Mesothelial cell of epicardium (in vitro differentiated cells): ENCODE measurements at places on chromosomes 1 and 21. TPM values are rescaled to one million over a fixed set of nuclear protein-coding genes. Genes with fewer than 3 reads are reported as not detected.

GRCh38 chr1:2276803-2277580 lies 48.9 kb downstream of the SKI start:
- H3K4me3 ChIP-seq: no peak overlapping the region
- H3K36me3 ChIP-seq: peaks cover 6% of the 10 kb centered on the region
- H3K27me3 ChIP-seq: no peaks in the 10 kb centered on the region
- peak overlapping the region; percentile 93 for H3K27ac ChIP-seq

DNA sequence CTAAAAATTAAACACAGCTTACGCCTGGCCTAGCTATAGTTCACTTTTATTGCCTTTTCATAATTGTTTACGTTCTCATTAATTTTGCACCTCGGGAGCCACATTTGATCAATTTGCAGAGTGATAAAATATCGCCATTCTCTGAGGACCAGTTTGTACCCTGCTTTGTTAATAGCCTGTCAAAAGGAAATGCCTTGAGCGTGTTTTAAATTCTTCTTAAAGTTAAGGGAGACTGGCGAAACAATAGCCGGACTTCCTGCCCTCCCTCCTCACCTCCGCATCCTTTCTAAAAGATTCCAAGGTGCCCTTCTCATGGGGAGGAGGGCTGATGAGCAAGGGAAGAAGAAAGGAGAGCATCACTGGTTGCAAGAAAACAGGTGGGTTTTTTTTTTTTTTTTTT lies 271.6 kb downstream of the KCNJ6 start:
- H3K4me3 ChIP-seq: no peak overlapping the region
- no peak overlapping the region for H3K27ac ChIP-seq
- no peak for DNase-seq
- no peaks in the 10 kb centered on the region for H3K36me3 ChIP-seq

- no peak overlapping the region for H3K4me3 ChIP-seq
- H3K27me3 ChIP-seq: no peaks in the 10 kb centered on the region
- no peaks in the 10 kb centered on the region for H3K36me3 ChIP-seq
- H3K27ac ChIP-seq: no peak overlapping the region
- no peak for DNase-seq
Measured at GRCh38 chr21:21101911-21102310, 103.7 kb downstream of the NCAM2 start.

DNA sequence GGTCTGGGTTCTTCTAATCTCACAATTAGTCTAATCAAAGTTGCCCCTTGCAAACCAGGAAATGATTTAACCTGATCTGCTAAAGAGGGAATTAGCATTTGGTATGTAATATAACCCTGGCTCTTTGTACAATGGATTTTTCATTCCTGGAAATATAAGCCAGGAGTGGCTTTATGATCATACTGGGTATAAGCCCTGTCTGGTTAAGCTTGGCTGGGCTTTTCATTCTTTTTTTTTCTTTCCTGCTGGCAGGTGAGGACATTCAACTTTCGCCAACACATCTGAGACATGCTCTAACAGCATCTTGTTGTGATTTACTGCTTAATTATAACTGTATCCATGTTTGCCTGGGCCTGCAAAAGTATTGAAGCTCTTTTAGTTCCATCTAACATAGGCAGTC lies 20.4 kb upstream of the SDE2 start:
- H3K27ac ChIP-seq: no peak overlapping the region
- H3K27me3 ChIP-seq: no peaks in the 10 kb centered on the region
- DNase-seq: no peak

Gene ATP6V1G3
- not detected in 3 replicates for total RNA-seq

- no peak overlapping the region for H3K4me3 ChIP-seq
- H3K27ac ChIP-seq: no peak overlapping the region
- H3K4me1 ChIP-seq: no peaks in the 10 kb centered on the region
- no peak for DNase-seq
- H3K36me3 ChIP-seq: peaks cover 5% of the 10 kb centered on the region
Measured at GRCh38 chr1:71054281-71054731, 6.7 kb upstream of the PTGER3 start.

DNA sequence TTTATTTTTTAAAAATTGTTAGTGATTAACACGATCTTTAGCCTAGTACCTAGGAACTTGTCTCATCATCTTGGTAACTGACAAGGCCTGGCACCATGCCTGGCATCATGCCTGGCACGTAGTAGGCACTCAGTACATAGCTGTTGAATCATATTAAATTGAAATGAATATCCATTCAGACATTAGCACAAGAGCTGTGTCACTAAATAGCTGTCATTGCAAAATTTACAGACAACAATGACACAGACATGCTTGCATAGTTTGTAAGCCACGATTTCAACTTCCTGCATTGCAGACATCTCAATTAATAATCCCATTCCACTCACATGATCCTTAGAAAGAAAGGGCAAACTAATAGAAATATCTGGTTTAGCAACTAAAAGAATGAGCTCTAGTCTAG lies 15.4 kb upstream of the PHACTR4 start:
- no peak for DNase-seq
- H3K27me3 ChIP-seq: no peaks in the 10 kb centered on the region
- H3K27ac ChIP-seq: peak overlapping the region; percentile 87
- peaks cover 8% of the 10 kb centered on the region for H3K4me1 ChIP-seq
- no peak overlapping the region for H3K4me3 ChIP-seq

GRCh38 chr1:9280015-9280860 lies 12.5 kb upstream of the SPSB1 start:
- no peak for DNase-seq
- peak overlapping the region; percentile 21 for H3K27ac ChIP-seq
- H3K27me3 ChIP-seq: peaks cover 4% of the 10 kb centered on the region
- peaks cover 4% of the 10 kb centered on the region for H3K36me3 ChIP-seq
- peaks cover 15% of the 10 kb centered on the region for H3K4me1 ChIP-seq
- H3K4me3 ChIP-seq: peak overlapping the region; percentile 50

- H3K27ac ChIP-seq: no peak overlapping the region
- no peaks in the 10 kb centered on the region for H3K27me3 ChIP-seq
- H3K4me1 ChIP-seq: peaks cover 4% of the 10 kb centered on the region
- no peaks in the 10 kb centered on the region for H3K36me3 ChIP-seq
Measured at GRCh38 chr21:21968810-21969209, 970.6 kb downstream of the NCAM2 start.

Gene CR2
- not detected in 3 replicates for total RNA-seq

DNA sequence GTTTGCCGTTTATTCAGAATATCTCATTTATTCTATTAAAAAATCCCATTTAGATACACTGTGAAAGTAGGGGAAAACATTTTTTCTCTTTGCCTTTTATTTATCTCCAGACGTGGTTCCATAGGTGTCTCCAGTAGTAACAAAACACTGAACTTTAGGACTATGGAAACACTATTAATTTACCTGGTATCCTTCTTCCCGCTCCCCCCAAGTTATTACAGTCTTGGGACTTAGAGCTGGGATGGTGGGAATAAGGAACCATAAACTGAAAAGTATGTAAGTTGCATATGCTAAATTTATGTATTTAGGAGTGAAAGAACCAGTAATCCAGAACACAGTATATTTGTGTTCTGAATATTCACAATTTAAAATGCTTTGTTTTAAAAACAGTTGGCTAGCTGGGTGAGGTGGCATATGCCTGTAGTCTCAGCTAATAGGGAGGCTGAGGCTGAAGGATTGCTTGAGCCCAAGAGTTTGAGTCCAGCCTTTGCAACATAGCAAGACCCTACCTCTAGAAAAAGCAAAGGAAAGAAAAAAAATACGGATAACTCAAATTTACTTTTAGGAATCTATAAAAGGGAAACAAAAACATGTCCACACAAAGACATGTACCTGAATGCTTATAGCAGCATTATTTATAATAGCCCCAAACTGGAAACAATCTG lies 3.1 kb downstream of the DNAJB4 start:
- peak overlapping the region; percentile 42 for H3K4me3 ChIP-seq
- no peaks in the 10 kb centered on the region for H3K27me3 ChIP-seq
- peak overlapping the region; percentile 34 for H3K27ac ChIP-seq
- peaks cover 33% of the 10 kb centered on the region for H3K4me1 ChIP-seq
- no peak for DNase-seq

GRCh38 chr1:42173155-42173933 lies 8.8 kb upstream of the GUCA2A start:
- peak overlapping the region; percentile 18 for H3K27ac ChIP-seq
- H3K4me3 ChIP-seq: no peak overlapping the region
- no peak for DNase-seq
- H3K27me3 ChIP-seq: no peaks in the 10 kb centered on the region

Gene TMEM51
- 10.4 to 11.2 TPM (median 10.9 TPM) in 3 replicates for total RNA-seq

Gene CALML6
- total RNA-seq: 1.6 to 2.7 TPM (median 1.9 TPM) in 3 replicates

GRCh38 chr1:162385702-162386101 lies 4.2 kb downstream of the C1orf226 start:
- peaks cover 12% of the 10 kb centered on the region for H3K4me1 ChIP-seq
- peaks cover 3% of the 10 kb centered on the region for H3K36me3 ChIP-seq
- DNase-seq: no peak
- H3K27ac ChIP-seq: no peak overlapping the region
- no peak overlapping the region for H3K4me3 ChIP-seq
- peaks cover 7% of the 10 kb centered on the region for H3K27me3 ChIP-seq

DNA sequence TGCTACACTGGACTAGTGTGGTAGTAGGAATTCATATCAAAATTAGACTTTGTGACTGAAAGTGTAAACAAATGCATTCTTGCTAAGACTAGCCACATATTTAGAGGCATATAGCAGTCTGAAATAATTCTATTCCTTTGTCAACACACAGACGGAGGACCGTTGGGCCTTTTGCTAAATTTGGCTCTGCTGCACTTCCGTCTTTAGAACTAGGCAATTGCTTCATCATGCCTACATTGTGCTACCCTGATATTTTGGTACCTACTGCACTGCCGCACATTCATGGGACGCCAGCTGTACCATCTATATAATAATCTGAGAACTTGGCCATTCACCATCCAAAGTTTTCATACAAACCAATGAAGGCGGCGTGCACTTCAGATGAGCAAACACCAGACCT lies 346.8 kb downstream of the KIF26B start:
- no peak overlapping the region for H3K27ac ChIP-seq
- DNase-seq: no peak
- peaks cover 13% of the 10 kb centered on the region for H3K36me3 ChIP-seq
- H3K4me3 ChIP-seq: no peak overlapping the region
- no peaks in the 10 kb centered on the region for H3K27me3 ChIP-seq

DNA sequence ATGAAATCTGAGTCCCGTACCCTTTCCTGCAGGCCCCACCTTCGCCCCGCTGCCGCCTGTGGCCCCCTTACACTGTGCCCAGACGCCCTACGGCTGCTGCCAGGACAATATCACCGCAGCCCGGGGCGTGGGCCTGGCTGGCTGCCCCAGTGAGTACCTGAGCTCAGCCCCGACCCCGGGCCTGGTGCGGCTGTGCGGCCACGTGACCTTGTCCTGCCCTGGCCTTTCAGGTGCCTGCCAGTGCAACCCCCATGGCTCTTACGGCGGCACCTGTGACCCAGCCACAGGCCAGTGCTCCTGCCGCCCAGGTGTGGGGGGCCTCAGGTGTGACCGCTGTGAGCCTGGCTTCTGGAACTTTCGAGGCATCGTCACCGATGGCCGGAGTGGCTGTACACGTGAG lies 25.2 kb downstream of the AGRN start:
- H3K36me3 ChIP-seq: peaks cover 15% of the 10 kb centered on the region
- H3K27me3 ChIP-seq: no peaks in the 10 kb centered on the region
- no peaks in the 10 kb centered on the region for H3K4me1 ChIP-seq
- no peak overlapping the region for H3K4me3 ChIP-seq

DNA sequence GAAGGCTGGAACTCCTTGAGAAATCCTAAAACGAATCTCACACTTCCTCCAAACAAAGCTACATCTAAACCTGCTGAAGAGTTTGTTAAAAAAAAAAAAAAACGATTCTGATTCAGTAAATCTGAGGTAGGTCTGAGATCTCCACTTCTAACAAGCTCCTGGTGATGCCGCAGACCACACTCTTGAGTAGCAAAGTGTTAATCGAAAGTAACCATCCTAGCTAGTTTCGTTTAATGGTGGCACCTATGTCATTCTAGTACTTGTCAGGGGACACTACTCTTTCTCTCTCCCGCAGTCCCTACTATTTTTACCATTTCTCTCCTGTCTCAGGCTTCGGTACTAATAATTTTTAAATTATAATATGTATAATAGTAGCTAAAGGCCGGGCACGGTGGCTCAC lies 2.1 kb downstream of the CLCC1 start:
- peaks cover 8% of the 10 kb centered on the region for H3K36me3 ChIP-seq
- no peaks in the 10 kb centered on the region for H3K27me3 ChIP-seq
- DNase-seq: no peak
- H3K27ac ChIP-seq: no peak overlapping the region

Gene TMEM61
- total RNA-seq: 0.31 to 0.47 TPM (median 0.34 TPM) in 3 replicates

Gene TMEM125
- total RNA-seq: 7.6 to 9.2 TPM (median 7.7 TPM) in 3 replicates

Gene KCNH1
- 0.04 to 0.34 TPM (median 0.29 TPM) in 3 replicates for total RNA-seq

GRCh38 chr1:57711326-57711725 lies 287.5 kb upstream of the DAB1 start:
- H3K4me3 ChIP-seq: no peak overlapping the region
- no peak overlapping the region for H3K27ac ChIP-seq
- no peaks in the 10 kb centered on the region for H3K36me3 ChIP-seq
- peaks cover 5% of the 10 kb centered on the region for H3K4me1 ChIP-seq
- peaks cover 5% of the 10 kb centered on the region for H3K27me3 ChIP-seq

GRCh38 chr1:206507284-206508129 lies at the start of gene RASSF5:
TSS of gene RASSF5 (plus strand) at chr1:206507531. CDS start at chr1:206507603, 72 bp downstream.
- no peak within 1 kb of the TSS for H3K27ac ChIP-seq
- peak within 1 kb of the TSS; percentile 62 for H3K4me3 ChIP-seq
- H3K27me3 ChIP-seq: peaks cover 88% of the 10 kb centered on the region
- no peak for DNase-seq

Gene RAB25
- total RNA-seq: 51.1 to 52.6 TPM (median 51.2 TPM) in 3 replicates

Gene AGO4
- 25.1 to 27.1 TPM (median 26.5 TPM) in 3 replicates for total RNA-seq

DNA sequence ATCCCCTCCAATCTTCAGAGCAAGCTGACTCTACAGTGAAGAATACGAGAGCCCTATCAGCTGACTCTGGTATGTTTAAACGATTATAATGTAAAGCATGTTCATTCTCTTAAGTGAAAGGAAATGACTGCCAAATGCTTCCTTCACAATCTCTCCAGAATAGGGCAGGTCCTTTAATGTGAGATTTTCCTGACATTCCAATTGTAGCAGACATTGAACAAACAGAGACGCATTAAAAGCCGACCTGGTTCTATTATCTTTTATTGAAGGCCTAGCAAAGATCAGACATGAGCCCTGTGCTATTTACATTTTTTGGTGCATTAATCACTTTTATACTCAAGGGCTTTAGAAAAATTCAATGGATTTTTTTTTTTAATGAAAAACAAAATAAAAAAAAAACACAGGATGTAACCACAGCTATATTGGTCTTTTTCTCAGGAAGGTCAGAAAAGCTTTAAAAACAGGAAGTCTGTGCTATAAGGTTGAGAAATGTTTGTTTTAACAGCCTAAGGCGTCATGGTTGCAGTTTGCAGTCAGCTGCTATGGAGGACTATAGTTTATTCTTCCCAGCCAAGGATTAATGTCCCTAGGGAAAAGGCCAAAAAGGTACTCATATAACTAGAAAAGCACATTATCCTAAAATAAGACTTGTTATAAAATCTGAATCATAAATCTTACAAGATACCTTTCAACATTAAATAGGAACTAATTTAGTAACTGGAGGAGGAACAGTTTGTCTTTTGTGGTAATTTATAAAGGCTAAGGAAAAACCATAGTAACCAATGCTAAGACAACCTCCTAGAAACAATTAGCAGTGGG lies 104.8 kb downstream of the RERE start:
- H3K4me3 ChIP-seq: peak overlapping the region; percentile 7
- DNase-seq: no peak
- H3K36me3 ChIP-seq: peaks cover 2% of the 10 kb centered on the region
- peaks cover 30% of the 10 kb centered on the region for H3K4me1 ChIP-seq
- H3K27ac ChIP-seq: peak overlapping the region; percentile 84

Gene S100A5
- not detected in 3 replicates for total RNA-seq

GRCh38 chr1:202023001-202023433 lies 12.6 kb downstream of the ELF3 start:
- DNase-seq: no peak
- H3K4me1 ChIP-seq: peaks cover 28% of the 10 kb centered on the region
- H3K36me3 ChIP-seq: no peaks in the 10 kb centered on the region
- H3K27me3 ChIP-seq: no peaks in the 10 kb centered on the region
- H3K4me3 ChIP-seq: no peak overlapping the region
- H3K27ac ChIP-seq: peak overlapping the region; percentile 66

Gene ZYG11A
- 0.14 to 0.18 TPM in 2 of 3 replicates, not detected in the other for total RNA-seq
